NCI-H1930 (cell line): ENCODE measurements at places on chromosomes 1 and 21.

GRCh38 chr1:113861641-113862040 is 9.9 kb downstream of the PTPN22 start:
- no peak for DNase-seq

GRCh38 chr1:181149326-181150125 is 61.0 kb downstream of the IER5 start:
- DNase-seq, result no peak

DNA sequence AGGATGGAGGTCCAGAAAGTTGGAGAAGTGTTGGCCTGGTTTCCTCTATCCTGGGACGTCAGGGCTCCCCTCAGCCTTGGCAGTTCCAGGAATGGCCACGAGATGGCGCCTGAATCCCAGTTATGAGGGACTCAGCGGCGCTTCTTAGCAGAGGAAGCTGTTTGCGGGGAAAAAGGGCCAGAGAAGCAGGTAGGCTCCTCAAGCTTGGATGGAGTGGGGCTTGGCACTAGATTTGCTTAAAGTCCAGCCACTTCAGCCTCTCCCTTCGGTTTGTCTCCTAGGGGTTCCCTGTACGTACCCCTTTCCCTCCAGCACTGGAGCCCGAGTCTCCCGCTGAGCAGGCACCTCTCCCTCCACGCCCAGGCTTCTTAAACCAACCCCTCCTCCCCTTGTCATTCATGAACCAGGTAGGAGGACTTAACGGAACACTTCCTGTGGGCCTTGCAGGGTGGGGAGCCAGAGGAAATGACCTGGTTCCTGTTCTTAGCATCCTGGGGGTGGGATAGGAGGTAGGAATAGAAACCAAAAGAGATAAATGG is 32.0 kb upstream of the TENT5B start:
- DNase-seq, result peak; percentile 80

GRCh38 chr1:155424091-155424490 is 103.4 kb downstream of the RUSC1 start:
- no peak for DNase-seq

GRCh38 chr1:121566346-121566745 is 381.6 kb downstream of the SRGAP2C start:
- DNase-seq, result no peak

- DNase-seq, result no peak
These were observed 450.2 kb downstream of the KIF26B start for GRCh38 chr1:245604979-245605378.

DNA sequence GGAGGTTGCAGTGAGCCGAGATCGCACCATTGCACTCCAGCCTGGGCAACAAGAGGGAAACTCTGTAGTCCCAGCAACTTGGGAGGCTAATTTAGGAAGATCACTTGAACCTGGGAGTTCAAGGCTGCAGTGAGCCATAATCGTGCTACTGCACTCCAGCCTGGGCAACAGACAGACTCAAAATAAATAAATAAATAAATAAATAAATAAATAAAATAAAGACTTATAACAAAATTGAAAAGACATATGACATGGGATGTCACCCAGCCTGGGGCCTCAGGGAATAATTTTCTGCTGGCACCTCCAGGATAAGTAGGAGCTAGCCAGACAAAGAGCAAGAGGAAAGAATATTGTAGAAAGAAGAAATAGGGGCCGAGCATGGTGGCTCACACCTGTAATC is 77.9 kb upstream of the PUM1 start:
- no peak for DNase-seq

- DNase-seq, result no peak
These were observed 281.2 kb downstream of the RRAGC start for GRCh38 chr1:38578271-38578951.

DNA sequence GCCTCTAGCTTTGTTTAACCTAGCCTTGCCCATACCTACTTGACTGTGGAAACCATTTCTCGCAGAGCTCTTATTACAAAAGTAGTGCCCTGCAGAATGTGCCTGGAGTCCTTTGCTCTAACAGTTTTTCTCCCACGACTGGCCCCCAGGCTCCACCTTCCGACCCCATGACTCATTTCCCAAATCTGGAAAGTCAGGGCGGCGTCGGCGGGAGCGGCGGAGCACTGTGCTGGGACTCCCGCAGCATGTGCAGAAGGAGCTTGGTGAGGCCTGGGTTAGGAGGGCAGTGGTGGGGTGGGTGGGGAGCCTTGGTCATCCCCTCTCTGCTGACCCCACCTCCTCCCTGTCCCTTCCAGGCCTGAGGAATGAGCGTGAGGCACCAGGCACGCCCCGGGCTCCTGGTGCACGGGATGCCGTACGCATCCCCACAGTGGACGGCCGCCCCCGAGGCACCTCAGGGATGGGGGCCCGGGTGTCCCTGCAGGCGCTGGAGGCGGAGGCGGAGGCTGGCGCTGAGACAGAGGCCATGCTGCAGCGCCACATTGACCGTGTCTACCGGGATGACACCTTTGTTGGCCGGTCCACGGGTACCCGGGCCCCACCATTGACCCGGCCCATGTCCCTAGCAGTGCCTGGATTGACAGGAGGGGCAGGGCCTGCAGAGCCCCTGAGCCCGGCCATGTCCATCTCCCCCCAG is 47.5 kb downstream of the YARS1 start:
- DNase-seq, result no peak

DNA sequence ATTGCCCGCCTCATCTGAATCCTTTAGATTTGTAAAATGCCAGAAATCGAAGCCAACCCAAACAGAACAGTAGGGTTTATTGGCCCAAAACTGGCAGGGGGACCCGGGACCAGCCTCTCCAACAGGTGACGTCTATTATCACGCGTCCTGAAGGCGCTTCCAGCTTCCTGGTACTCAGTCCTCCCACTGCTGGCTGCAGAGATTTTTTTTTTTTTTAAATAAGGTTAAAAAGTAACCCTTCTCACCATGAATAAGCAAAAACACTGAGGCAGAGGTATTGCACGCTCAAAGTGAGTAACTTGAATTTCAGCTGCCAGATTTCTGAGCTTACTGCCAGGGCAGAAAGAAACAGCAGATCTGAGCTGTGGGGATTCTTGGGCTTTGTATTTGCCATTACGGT is 54.4 kb upstream of the GCLM start:
- no peak for DNase-seq

DNA sequence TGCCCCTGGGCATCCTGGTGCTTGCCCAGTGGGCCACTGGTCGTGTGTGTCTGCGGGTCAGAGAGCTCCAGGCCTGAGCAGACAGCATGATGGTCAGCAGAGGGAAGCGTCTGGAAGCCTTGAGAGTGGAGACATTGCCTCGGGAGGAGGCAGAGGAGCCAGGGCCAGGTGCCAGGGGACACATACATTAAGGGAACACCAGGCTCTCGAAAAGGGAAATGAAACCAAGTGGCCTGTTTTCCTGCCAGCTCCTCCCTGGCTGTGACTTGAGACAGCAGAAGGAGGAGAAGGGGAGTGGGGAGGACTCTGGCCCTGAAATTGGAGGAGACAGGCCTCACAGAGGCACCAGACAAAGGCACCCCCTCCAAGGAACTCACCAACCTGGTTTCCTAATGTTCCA is 62.4 kb upstream of the LRP8 start:
- DNase-seq, result no peak

DNA sequence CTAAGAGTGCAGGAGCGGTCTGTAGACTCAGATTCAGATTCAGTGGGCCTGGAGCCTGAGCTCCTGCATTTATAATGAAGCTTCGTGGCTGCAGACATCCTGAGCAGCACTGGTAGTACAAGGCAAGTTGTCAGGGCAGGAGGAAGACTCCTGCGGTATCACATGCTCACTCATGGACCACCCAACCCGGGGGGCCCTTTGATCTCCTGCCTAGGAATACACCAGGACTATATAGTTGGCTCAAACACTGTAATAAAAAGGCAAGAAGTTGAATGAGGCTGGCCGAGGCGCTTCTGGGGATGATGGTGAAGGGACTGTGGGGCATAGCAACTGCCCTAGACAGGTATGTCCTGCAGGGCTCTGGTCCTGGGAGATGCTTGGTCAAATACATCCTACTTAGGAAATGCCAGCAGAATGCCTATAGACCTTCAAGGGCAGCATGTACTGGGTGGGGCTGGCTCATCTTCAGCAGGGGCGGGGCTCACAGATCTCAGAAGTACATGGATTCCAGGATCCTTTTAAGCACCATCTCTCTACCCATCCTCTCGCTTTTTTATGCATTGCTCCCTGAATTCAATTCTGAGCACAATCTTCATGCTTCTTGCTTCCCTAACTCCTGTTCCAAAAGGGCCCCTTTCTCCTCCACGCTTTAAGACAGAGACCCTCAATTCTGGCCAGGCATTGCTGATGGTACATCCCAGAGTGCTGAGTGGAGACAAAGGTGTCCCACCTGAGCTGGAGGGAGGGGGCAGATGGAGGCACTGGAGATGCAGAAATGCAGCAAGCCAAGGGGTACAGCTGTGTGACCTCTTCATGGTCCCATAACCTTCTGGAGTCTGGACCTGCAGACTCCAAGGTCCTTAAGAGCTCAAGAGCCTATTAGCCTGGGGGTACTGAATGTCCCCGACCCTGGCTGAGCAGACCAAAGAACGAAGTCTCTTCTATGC is 2.1 kb upstream of the RAP1GAP start:
- no peak for DNase-seq

DNA sequence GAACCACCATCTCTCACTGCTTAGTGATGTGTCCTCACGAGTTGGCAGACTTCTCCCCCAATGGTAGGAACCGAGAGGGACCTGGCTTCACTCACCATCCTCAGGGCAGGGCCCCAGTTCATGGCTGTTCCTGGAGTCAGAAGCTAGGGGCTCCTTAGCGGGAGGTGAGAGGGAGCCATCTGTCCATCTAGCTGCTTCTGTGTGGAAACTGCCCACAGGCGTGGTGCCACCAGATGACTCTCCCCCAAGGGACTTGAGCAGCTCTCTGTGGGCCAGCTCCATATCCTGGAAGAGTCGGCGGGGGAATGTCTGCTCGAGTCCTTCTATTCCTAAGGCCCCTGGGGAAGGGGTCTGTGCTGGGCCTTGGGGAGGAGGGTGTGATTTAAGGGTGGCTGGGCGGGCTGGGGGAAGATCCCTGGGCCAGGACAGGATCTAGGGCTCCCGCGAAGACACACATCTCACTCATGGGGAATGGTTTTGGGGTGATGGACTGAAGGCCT is 16.3 kb downstream of the LRRC71 start:
- no peak for DNase-seq

DNA sequence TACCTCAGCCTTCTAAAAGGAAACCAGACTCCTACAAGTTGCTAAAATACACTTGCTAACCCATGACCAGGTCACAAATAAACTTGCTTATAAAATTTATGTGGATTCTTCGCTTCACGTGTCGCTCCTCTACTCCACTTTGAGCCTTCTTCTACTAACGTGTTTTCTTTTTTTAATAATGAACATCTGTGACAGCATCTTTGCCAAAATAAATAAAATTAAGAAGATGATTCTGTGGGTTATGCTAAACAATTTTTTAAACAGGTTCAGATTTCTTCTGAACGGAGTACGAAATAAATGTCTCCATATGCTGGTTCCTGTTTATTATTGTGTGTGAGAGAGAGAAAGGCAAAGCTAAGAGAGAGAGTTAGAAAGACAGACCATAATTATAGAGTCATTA is 735.8 kb downstream of the LTN1 start:
- no peak for DNase-seq

DNA sequence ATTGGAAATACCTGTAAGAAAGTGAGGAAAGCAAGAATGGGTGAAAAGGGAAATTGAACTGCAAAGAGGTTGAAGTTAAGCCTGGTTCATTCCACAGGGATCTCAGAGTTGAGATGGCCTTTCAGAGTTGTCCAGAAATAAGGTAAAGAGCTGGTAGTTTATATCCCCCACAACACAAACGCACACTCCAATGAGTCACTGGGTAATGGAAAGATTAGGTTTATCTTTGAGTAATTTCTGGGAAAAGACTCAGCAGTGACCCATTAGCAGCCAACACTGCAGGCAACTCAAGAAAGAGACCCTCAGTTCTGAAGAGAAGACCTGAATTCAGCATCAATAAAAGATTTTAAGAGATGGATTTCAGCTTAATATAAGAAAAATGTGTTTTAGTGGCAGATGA is 485.5 kb downstream of the PTPRC start:
- DNase-seq, result no peak

DNA sequence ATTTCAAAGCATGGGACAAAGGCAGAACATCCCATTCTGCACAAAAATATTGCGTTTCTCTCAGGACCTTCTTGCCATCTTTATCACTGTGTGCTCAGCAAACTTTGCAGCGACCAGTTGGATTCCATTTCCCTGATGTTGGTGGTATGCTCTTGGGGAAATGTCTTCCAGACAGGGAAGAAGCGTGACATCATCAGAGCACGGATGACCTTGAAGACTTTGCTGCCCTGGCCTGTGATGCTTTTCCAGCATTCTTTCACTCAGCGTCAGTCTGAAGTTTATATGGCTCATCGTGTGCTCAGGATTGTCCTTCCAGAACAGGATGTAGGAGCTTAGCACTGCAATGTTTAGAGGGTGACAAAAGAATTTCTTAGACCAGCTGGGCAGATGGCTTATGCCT is 131.4 kb upstream of the F3 start:
- no peak for DNase-seq

DNA sequence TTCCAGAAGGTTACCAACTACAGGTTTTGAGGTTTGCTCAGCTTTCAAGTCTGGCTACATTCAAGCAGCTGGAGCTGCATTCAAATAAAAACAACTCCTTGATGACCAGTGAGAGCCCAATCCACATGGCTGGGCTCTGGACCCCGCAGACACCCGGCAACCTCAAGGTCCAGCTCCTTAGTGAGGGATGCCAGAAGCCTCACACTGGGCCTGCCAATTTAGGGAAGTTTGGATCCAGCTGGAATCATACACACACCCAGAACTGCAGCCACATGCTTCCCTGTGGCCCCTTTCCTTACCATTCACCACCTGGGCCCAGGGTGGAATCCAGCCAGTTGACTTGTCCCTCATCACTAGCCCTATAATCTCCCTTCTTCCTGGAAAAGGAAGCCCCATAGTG is 123.7 kb downstream of the UBE2U start:
- DNase-seq, result no peak

- no peak for DNase-seq
These were observed 20.7 kb downstream of the TRIM62 start for GRCh38 chr1:33161061-33161681.

DNA sequence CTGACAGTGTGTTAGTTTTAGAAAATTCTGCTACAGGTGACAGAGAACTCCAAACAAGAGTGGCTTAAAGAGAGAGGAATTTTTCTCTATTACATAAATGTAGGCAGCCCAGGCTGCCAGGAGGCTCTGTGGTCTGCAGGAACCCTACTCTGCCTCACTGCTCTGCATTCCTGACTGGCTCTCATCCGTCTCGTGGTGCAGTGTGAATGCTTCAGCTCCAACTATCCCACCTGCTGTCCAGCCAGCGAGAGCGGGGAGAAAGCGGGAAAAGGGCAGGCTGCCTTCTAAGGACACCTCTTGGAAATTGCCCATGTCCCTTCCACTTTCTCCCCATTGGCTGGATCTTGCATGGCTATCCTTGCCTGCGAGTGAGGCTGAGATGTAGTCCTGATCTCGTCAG is 131.3 kb downstream of the PEX14 start:
- DNase-seq, result no peak

- DNase-seq, result no peak
These were observed 142.7 kb upstream of the UBE2U start for GRCh38 chr1:64060611-64061302.

DNA sequence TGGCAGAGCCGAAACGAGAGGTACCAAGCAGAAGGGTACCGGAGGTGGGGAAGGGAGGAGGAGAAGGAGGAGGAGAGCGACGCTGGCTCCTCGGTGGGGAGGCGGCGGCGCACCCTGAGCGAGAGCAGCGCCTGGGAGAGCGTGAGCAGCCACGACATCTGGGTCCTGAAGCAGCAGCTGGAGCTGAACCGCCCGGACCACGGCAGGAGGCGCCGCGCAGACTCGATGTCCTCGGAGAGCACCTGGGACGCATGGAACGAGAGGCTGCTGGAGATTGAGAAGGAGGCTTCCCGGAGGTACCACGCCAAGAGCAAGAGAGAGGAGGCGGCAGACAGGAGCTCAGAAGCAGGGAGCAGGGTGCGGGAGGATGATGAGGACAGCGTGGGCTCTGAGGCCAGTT is 32.4 kb downstream of the STYXL2 start:
- no peak for DNase-seq
